ENCODE measurements at places on chromosomes 5 and 9.

GRCh38 chr9:131323629-131324028 lies 34.1 kb downstream of the PLPP7 start:
- no peak for DNase-seq

- no peak for DNase-seq
Observed at GRCh38 chr5:90174236-90174635, 235.3 kb downstream of the CETN3 start.

- DNase-seq, result no peak
Observed at GRCh38 chr5:103617913-103618312, 55.3 kb upstream of the NUDT12 start.

GRCh38 chr5:132184588-132184987 lies 43.1 kb downstream of the P4HA2 start:
- DNase-seq, result no peak

DNA sequence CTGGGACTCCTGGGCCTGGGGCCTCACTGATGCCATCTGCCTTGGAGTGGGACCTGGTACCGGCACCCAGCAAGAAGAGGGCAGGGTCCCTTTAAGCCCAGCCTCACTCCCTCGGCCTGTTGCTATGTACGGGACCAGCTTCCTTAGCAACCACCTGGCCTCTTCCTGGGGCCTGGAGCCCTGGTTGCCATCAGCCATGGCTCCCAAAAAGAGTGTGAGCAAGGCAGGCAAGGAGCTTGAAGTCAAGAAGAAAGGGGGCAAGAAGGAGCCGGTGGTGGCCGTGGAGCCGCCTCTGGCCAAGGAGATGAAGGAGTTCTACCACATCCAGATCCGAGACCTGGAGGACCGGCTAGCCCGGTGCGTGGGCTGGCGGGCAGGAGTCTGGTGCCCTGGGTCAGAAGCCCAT lies at the start of gene CFAP157:
TSS of gene CFAP157 (plus strand) at position 153 of the 406 bp plus-strand sequence. CDS start at position 197, 44 bp downstream.
- DNase-seq, result no peak

DNA sequence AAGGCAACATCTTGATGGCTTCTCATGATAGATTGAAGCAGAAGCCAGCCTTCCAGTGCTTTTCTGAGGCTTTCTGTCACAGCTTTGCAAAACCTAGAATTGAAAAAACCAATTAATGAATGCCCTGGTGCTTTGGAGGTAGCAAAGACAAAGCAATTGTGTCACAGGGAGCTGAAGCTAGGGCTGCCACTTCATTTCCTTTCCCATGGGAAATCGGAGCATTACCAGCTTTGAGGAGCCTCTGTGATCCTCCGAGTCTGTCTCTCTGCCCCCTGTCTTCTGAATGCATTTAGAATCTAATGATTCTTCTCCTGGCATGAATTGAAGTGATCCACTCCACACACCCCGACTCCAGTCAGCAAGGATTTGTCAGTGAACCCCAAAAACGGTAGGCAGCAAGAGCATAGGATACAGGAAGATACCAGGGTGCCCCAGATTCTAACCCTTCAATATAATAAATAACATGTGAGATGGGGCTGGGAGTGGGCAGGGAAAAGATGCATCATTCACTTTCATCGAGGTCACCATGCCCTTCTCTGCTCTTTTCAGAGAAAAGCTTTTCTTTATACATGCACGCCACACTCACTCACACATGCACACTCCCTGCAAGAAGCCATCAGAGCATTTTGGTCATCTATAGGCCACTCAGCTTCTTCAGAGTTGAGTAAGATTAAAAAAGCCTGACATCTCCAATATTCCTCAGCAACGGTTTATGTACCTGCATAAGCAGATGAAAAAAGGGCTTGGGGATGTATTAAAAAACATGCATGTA lies 247.7 kb upstream of the ZNF462 start:
- no peak for DNase-seq

GRCh38 chr5:155460501-155460931 lies 447.0 kb downstream of the KIF4B start:
- DNase-seq, result no peak

- no peak for DNase-seq
Observed at GRCh38 chr5:179312557-179313235, 32.6 kb downstream of the ADAMTS2 start.

- no peak for DNase-seq
Observed at GRCh38 chr9:108933231-108933717, 650 bp downstream of the ELP1 start.

DNA sequence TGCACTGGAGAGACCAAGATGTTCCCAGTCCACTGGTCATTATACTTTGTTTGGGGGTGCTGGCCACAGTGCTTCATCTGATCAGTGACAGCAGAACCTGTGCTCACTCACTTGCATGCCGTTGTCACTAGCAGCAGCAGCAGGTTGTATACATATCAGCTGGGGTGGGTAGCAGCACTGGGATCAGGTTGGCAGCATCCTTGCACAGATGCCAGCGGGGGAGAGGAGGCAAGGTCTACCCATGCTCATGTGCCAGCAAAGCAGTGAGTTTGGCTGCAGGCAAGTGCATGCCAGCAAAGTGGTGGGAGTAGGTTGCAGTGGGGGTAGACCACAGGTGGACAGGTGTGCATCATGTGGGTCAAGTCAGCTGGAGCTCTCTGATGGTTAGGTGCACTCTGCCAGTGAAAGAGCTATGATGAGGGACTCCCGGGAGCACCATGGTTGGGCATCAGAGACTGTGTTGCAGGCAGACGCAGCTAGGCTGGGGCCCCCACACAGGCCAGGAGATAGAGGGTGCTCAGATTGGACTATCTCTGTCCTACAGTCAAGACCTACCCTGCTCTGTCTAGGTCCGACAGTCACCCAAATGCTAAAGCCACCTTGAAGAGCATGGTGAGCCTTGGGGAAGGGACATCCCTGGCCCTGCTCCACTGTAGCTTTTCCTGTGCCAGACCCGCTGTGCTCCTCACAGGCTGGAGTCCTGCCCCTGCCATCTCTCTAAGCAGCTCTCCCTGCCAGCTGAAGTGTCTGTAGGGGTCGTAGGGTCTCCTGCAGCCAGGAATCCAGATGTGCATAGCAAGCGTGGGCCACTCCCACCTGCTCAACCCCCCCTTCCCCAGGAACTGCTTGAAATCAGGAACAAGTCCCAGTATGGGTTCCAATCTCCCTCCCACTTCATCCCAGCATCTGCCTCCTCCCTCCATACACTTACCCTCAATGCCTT lies 119.8 kb downstream of the RNF180 start:
- peak; percentile 20 for DNase-seq

- DNase-seq, result no peak
Observed at GRCh38 chr5:109859537-109859936, 169.8 kb downstream of the MAN2A1 start.

DNA sequence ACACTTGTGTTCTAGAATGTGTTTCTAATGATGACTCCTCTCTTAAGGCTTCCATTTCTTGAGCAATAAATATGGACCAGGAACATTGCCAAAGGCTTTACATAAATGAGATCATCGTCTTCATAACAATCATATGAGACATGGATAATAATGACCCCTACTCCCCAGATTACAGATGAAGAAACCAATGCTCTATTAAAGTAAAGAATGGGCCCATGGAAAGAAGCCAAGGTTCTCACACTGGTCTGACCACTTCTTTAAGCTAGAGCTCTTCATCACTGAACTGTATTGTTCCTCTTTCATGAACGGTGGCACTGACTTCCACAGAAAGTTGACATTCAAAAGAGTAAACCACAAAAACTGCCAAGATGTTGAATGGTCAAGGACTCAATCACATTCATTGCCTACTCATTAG lies 65.3 kb downstream of the MARCHF3 start:
- DNase-seq, result no peak

DNA sequence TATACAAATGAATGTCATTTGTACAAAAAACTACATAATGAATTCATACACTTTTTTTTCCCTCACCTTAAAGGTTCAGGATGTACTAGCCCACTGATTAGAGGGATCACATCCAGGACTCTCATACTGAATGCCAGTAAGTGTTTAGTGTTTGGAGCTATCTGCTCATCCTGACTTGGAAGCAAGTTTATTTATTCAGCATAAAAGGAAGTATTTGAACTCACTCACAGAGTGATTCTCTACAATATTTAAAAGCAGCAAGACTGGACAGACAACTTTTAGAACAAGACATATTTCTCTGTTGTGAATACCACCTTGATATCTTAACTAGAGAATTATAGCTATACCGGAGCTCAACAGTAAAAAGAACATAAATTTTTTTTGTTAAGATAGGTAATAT lies 14.8 kb upstream of the IQGAP2 start:
- no peak for DNase-seq

DNA sequence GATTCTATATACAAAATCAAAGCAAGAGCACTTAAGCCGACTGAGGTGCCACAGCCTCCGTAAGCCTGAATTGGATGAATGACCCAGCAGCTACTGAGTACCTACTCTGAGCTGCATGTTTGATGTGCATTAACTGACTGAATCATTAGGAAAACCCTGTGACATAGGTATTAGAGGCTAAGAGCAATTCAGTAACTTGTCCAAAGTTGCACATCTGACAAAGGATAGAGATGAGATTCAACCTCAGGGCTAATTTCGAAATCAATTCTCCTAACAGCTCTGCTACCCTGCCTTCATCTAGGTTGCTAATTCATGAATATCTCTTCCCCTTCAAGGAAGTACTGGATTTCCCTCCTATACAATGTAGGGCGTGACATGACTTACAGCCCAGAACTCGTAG lies 89.1 kb upstream of the GLIS3 start:
- no peak for DNase-seq

- peak; percentile 27 for DNase-seq
Observed at GRCh38 chr5:135239453-135240282, 159.4 kb downstream of the MACROH2A1 start.

DNA sequence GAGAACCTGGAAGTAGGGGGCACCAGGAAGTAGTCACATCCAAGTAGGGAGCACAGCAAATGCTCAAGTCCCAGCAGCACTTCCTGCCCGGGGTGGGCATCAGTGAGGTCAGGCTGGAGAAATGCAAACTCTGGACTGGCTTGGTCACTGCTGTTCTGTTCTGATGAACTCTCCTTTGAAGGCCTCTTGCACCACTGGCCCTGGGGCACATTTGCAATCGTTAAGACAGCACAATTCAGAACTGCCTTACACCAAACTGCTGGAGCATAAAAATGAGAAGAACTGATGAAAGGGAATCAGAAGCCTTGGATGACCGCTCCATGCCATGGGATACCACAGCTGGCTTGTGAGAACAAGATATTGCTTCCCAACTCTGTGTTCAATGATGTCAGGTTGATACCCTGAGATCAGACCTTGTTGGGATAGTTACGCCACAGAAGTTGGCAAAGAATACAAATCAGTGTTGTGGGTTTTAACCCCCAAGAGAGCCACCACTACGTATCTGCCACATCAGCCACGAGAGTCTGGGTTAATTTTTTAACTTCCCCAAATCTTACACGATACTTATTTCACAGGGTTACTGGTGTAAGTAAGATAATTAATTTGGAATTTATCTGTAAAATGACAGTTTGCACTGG lies 42.3 kb upstream of the ZSWIM6 start:
- DNase-seq, result no peak

DNA sequence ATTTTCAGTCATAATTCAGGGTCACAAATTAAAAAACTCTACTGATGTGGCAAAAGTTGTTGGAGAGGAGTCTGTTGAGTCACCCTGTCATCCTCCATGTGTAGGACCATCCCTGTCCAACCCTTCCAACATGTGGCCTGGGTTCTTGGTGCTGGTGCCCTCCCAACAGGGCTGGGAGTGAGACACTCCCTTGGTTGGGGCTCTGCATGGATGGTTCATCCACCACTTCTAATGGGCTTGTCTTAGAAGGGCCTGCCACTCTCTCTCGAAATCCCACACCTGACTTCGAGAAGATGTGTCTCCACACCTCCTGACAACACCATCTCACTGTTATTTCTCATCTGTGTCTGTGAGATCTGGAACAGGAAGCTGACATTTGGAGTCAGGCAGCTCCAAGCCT lies 312.2 kb upstream of the IRX4 start:
- DNase-seq, result no peak
